ENCODE measurements at places on chromosomes 7 and 10.
A peak's percentile ranks its signal among the peaks of the same experiment; 100 is the strongest.

DNA sequence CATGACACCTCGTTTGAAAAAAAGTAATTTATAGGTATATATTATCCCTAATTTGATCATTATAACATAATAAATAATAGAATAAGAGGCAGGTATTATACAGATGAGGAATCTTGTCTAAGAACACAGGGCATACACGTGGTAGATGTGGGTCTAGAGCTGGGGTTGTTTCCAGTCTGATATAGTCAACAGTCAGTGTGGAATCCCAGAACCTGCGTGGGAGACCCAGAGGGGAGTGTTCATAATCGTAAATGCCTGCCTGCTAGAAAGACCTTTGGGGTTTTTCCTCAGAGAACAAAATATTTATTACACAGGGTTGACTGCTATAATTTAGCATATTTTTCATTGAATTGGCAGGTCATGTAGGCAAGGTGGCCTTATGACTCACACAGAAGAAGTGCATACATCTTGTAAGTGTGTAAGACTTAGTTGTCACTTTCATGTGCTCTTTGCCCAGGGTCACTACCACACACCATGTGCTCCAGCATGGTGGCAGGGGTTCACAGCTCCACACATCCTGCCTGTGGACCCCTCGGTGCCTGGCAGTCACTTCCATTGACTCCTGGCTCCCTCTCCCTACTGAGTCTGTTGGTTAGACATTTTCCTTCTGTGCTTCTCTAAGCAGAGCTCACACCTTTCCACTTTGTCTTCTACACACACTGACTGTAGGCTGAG, 94.9 kb upstream of the IKZF1 start:
- DNase-seq: no peak

DNA sequence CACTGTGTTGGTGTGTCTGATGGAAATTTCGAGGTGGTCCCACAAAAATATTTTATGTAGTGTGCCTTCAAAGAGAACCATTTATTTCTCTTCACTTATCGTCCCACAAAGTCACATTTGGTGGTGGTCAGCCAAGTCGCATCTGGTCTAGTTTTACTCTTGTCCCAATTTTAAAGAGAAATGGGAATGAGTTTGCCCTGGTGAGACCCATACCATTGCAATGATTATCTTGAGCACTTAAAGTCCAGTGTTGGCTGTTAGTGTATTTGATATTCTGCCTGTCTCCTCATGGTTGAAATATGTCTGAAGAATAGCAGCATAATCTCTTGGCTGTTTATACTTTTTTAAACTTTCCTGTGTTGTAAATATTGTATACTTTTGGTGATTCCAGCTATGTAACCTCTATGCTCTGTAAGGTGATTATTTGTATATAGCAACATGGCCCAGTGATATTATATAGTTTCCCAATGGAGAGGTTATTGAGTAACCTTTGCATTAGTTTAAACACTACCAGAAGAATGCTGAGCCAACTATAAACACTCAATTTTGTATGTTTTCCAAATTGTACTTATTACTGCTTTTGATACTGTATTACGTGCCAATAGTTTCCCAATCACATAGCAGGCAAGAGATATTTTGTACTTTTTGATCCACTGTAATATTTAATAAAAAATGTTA, 172.2 kb downstream of the RTKN2 start:
- no peak for DNase-seq

DNA sequence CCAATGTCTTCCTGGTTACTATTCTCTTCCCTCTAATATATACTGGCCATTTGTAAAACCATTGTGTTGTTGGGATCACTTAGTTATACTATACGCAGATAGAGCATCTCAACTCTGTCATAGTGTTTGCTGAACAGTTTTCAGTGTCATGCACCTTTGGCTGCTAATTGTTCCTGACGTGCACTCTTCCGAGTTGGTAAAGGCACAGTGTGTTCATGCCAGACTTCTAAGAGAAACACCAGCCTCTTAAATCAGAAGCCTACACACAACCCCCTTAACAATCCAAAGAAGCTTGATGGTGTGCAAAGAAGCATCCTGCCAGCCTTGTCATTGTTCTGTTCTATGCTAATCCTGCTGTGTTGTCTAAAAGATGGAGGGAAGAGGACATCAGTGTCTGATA, 131.1 kb downstream of the MAPK8 start:
- no peak for DNase-seq

GRCh38 chr7:112084520-112084971, 121.7 kb downstream of the DOCK4 start:
- DNase-seq: no peak

DNA sequence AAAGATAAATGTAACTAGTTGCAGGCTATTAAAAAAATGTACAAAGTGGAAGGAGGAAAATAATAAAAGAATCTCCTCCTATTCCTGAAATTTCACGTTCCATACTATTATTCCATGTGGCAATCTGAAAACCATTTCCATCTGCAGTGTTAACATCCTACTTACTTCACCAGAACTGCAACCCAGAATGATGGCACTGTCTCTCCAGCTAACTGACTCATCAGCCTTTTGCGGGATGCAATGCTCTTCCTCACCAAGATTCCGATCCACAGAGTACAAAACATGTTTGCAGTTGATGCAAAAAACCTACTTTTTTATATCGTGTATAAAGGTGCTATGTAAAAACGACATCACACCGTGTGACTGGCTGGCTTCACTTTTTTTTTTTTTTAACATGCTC, 50.8 kb downstream of the ESYT2 start:
- peak; percentile 83 for DNase-seq

GRCh38 chr7:4641091-4641666, 40.9 kb upstream of the FOXK1 start:
- no peak for DNase-seq

DNA sequence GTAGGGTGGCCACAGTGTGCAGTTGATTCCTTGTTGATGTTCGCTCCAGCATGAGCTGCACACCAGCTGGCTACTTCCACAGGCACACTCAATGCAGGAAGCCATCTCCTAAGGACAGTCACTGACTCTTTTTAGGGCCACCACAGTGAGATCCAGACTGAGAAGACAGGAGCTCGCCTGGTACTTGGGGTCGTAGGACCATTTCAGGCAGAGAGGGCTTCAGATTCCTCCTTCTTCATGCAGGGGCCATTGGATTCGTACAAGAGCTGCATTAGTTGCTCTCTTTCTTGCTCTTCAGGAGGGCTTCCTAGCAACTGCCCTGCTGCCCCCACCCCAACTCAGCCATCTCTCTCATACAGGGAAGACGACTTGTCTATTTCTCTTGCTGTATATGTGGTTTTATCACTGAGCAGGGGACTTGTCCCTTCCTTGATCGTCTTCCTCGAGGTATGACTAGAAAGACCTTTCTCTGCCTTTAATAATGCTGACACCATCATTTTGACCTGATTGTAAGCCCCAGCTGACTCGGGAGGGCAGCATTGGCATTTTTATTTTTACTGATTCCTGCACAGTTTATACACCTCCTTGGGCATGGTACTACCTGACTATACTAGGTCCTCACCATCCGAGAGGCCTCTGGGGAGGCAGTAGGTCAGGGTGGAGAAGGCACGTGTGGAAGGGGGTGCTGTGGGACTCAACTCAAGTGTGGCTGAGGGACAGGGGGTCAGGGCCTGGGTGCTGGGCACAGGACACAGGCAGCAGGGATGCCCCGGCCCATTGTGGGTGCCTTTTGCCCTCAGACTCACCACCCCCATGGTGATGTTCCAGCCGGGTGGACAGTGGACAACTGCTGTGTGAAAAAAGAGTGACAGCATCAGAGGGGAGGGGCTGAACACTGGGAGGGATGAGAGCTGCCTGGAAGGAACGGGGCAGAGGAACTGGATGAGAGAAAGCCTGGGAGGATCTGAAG, 136.7 kb upstream of the ZNF746 start:
- no peak for DNase-seq

GRCh38 chr10:92923416-92923815, 75.1 kb downstream of the EXOC6 start:
- DNase-seq: no peak

- DNase-seq: no peak
Measured at GRCh38 chr7:130982651-130983050, 248.6 kb upstream of the KLF14 start.

All from AG08395 (cell line).